ENCODE measurements at places on chromosomes 1 and 21.
A peak's percentile ranks its signal among the peaks of the same experiment; 100 is the strongest.

DNA sequence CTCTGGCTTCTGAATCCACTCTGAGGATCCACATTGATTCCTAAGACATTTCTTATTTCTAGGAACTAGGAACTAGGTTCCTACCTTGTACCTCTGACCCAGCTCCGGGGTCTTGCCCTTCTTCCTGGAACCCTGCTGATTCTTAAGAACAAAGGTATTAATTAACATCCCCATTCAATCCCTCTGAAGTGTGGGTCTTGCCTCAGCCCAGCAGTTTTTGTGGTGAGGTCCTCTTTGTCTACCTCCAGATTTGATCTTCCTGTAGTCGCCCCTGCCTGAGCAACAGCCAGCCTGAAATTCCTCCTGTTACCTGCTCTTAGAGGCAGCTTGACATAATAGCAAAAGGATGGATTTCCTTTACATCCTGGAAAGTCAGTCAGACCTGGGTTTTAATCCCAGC is 46.7 kb upstream of the CAMK1G start:
- peak; percentile 40 for DNase-seq

DNA sequence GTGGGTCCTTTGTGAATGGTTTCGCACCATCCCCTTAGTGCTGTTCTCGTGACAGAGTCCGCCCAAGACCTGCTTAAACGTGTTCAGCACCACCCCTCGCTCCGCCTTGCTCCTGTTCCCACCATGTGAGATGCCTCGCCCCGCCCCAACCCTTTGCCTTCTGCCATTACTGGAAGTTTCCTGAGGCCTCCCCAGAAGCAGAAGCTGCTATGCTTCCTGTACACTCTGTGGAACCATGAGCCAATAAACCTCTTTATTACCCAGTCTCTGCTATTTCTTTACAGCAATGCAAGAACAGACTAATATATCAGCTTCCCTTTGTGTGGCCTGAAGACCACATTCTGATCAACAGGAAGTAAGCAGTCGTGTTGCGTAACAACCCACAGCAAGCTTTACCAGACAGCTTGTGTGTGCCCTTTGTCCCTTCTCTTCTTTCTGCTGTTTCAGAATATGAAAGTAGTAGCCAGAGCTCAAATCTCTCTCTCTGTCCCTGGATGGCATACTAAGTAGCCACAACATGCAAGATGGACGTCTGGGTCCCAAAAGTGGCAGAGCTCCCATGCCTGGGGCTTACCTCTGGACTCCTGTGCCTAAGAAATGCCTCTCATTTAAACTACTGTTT is 14.1 kb downstream of the HENMT1 start:
- no peak for DNase-seq

- no peak for DNase-seq
These were observed 90.7 kb downstream of the SLC25A24 start for GRCh38 chr1:108109295-108109973.

DNA sequence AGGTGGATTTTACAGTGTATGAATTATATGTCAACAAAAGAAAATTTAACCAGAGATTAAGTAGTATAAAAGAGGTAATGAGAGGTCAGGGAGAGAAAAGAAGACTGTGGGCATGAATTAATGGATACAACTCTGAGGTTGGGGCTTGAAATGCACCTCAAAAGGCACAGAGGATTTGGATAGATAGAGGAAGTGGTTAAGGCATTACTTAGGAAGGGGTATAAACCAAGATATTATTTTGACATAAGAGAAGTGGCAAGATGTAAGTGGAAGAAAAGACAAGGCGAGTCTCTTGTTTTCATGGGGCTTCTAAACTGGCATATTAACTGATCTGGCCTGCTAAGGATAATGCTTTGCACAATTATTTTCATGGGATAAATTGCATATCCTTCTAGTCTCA is 34.1 kb downstream of the RAP1A start:
- DNase-seq: no peak

DNA sequence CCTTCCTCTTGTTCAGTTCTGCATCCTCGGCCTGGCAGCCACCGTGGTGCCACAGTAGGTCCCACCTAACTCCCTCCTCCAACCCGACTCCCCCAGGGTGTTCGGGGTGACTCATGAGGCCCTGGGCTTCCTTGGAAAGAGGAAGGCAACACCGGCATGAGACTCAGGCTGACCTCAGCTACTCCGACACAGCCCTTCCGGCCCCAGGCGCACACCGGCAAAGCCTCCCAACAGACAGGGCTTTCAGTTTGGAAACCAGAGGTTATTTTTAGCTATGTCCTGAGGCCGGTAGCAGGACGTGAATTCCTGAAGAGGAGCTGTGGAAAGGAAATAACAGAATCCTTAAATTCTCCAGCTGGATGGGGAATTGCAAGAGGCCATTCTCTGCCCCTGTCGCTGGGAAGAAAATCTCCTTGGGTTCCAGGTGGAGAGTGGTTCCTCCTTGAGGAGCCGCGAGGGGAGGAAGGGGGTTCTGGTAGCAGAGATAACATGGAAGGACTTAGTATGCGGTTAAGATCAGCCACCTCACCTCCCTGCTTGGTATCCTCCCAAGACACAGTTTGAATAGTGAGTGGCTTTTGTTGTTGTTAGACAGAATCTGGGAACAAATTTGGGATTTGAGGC is 24.4 kb downstream of the PLXNA2 start:
- no peak for DNase-seq

DNA sequence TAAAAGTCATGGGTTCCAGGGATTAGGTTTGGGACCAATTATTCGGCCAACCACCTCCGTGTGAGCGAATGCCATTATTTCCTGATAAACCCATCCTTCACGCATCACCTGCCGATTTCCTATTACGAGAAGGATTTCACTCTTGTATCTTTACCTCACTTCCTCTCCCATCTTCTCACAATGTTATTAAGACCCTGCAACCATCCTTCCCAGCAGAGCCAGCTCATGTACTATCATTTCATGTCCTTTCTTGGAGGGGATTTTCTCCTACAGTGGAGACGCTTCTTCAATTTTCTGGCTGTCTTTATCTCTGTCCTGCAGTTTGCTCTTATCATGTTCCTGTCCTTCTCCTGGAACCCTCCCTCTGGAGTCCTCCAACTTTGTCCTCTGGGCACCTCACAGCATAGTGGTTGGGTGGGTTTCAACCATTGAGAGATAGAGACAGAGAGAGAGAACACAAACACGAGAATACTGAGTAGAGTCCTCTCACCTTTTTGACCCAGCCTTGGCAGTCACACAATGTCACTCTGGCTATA is 192.2 kb downstream of the DYRK1A start:
- no peak for DNase-seq

GRCh38 chr1:21468599-21468998 is 28.7 kb downstream of the NBPF3 start:
- DNase-seq: peak; percentile 81

GRCh38 chr1:38614861-38615260 is 244.7 kb downstream of the RRAGC start:
- no peak for DNase-seq

DNA sequence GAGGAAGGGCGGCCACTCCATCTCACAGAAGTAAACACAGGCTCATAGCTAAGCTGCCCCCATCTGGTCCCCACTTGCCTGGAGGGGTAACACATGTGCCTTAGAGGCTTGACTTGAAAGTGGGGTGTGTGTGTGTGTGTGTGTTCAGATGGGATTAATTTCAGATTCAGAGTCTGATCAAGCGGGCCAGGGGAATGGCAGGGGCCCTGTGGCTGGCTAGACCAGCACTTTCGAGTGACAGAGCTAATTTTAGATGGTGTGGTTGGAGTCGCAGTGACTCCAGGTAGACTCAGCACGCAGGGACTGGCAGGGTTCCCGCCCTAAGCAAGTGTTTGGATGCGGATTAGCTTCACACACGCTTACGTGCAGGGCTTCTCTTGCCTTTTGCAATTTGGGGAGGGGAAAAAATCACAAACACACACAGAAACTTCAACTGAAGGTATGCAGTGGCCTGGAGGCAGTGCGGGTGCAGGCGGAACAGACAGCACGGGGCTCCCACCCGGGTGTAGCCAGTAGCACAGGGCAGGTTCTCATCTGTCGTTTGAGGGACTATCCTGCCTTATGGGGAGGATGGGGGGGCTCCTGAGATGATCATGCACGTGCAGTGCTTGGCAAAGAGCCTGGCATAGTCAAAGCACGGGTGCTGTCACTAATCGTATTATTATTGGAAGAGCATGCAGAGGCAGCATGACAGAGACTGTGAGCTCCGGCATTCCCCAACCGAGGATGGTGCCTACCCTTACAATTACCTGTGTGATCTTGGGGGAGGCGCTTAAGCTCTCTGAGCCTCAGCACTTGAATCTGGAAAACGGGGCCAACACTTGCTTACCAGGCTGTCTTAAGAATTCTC is 1.3 kb downstream of the EDN2 start:
- DNase-seq: no peak

GRCh38 chr1:35406103-35406502 is 137.6 kb downstream of the ZMYM4 start:
- no peak for DNase-seq

GRCh38 chr1:37437087-37437486 is 37.3 kb upstream of the ZC3H12A start:
- no peak for DNase-seq

- no peak for DNase-seq
These were observed 17.6 kb upstream of the RWDD3 start for GRCh38 chr1:95216292-95216990.

DNA sequence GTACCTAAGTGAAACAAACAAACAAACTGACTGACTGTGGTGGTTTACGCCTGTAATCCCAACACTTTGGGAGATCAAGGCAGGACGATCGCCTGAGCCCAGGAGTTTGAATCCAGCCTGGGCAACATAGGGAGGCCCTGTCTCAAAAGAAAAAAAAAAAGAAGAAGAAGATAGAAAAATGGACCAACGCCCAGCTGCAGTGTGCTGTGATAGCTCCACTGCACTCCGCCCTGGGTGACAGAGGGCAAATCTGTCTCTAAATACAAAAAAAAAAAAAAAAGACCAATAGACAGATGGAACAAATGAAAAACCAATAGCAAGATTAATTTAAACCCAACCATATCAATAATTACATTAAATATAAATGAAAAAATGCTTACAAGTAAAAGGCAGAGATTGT is 13.9 kb downstream of the AKR7A3 start:
- DNase-seq: no peak

- DNase-seq: no peak
These were observed 55.5 kb downstream of the PGM1 start for GRCh38 chr1:63648689-63649088.

GRCh38 chr1:167462341-167462740 is 56.0 kb downstream of the CD247 start:
- no peak for DNase-seq

GRCh38 chr1:168467452-168467851 is 76.3 kb downstream of the XCL2 start:
- no peak for DNase-seq

- no peak for DNase-seq
These were observed 7.0 kb downstream of the NPHP4 start for GRCh38 chr1:5985250-5985649.
